HT-29 (cell line): ENCODE measurements at places on chromosomes 7 and 10. TPM values are rescaled to one million over a fixed set of nuclear protein-coding genes. Genes with fewer than 3 reads are reported as not detected.

CPA2 gene
- total RNA-seq: not detected in 2 replicates

LRRD1 gene
- total RNA-seq: not detected in 2 replicates

CFAP70 gene
- 0.03 TPM in 1 of 2 replicates, not detected in the other for total RNA-seq

UFSP1 gene
- total RNA-seq: 30.4 and 31.0 TPM in 2 replicates

FMC1 gene
- 16.5 and 19.4 TPM in 2 replicates for total RNA-seq

KCND2 gene
- total RNA-seq: not detected in 2 replicates

GDI2 gene
- 185 and 211 TPM in 2 replicates for total RNA-seq

MPP7 gene
- total RNA-seq: 2.2 and 4.5 TPM in 2 replicates

C7orf57 gene
- total RNA-seq: not detected in 2 replicates

AASS gene
- total RNA-seq: 0.18 and 0.23 TPM in 2 replicates

TRIM74 gene
- total RNA-seq: not detected in 2 replicates

ATRNL1 gene
- not detected in 2 replicates for total RNA-seq

GJD4 gene
- not detected in 2 replicates for total RNA-seq

TMEM270 gene
- not detected in 2 replicates for total RNA-seq

VAX1 gene
- not detected in 2 replicates for total RNA-seq

ADAMTS14 gene
- 0.03 and 0.15 TPM in 2 replicates for total RNA-seq

TLL2 gene
- total RNA-seq: not detected in 2 replicates

TUBGCP2 gene
- 87.7 and 88.4 TPM in 2 replicates for total RNA-seq

RARRES2 gene
- 10.5 and 12.6 TPM in 2 replicates for total RNA-seq

CCL24 gene
- total RNA-seq: not detected in 2 replicates

INMT gene
- not detected in 2 replicates for total RNA-seq

CPA4 gene
- not detected in 2 replicates for total RNA-seq

CPA1 gene
- not detected in 2 replicates for total RNA-seq

GLCCI1 gene
- 3.8 and 4.0 TPM in 2 replicates for total RNA-seq

CYP3A7 gene
- 0.10 TPM in 1 of 2 replicates, not detected in the other for total RNA-seq

HOGA1 gene
- total RNA-seq: 0.26 and 0.36 TPM in 2 replicates

TPK1 gene
- 0.94 and 1.4 TPM in 2 replicates for total RNA-seq

TUBAL3 gene
- total RNA-seq: 0.05 and 0.47 TPM in 2 replicates

OLAH gene
- not detected in 2 replicates for total RNA-seq

GNAT3 gene
- not detected in 2 replicates for total RNA-seq
